Ascending aorta (tissue), 2 donors: ENCODE measurements at places on chromosomes 2 and 18. TPM values are rescaled to one million over a fixed set of nuclear protein-coding genes. Genes with fewer than 3 reads are reported as not detected.

The SOX11 gene
- total RNA-seq = not detected

GRCh38 chr2:98086491-98087446 is at the start of gene VWA3B:
Gene VWA3B (plus strand): TSS chr2:98087167. CDS start chr2:98093093, 5,926 bp downstream.
- H3K4me3 ChIP-seq = peak within 1 kb of the TSS; percentile 54
- H3K36me3 ChIP-seq = no peaks in the 10 kb centered on the region
- no peaks in the 10 kb centered on the region for H3K4me1 ChIP-seq

- H3K27me3 ChIP-seq = no peaks in the 10 kb centered on the region
- no peak overlapping the region for H3K4me3 ChIP-seq
- DNase-seq = no peak
- H3K4me1 ChIP-seq = no peaks in the 10 kb centered on the region
Observed at GRCh38 chr2:15654727-15655073, 63.0 kb downstream of the DDX1 start.

DNA sequence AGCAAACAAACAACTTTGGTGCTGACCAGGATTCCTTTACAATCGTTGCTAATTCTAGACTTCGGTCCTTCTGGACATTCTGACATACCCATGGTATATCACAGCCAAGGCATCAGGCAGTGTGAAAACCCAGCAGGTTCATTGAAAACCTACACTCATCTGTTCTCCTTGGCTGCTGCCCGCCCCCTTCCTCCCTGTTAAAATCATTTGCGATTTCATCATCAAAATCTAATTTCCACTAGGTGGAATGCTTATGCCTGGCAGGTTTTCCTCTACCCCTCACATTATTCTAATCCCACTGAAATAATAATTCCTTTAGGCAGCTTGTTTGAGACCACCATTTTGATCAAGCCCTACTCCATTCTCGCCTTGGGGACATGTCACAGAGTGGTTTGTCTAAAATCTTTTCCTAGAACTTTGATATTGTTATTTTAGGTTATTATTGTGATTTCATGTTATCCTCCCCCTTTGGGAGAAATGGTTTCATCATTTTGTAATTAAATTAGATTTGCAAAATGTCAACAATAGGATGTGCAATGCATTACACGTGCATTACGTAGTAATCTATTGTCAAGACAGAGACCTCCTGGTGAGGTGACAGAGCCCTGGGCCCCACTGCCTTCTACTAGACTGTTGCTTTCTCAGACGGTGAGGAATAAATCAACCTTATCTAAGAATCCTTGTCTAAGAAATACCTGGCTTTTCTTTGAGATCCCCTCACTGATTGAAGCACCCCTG is 31.0 kb upstream of the ASPRV1 start:
- DNase-seq = no peak
- no peaks in the 10 kb centered on the region for H3K4me1 ChIP-seq
- peaks cover 31% of the 10 kb centered on the region for H3K36me3 ChIP-seq
- no peak overlapping the region for H3K4me3 ChIP-seq

DNA sequence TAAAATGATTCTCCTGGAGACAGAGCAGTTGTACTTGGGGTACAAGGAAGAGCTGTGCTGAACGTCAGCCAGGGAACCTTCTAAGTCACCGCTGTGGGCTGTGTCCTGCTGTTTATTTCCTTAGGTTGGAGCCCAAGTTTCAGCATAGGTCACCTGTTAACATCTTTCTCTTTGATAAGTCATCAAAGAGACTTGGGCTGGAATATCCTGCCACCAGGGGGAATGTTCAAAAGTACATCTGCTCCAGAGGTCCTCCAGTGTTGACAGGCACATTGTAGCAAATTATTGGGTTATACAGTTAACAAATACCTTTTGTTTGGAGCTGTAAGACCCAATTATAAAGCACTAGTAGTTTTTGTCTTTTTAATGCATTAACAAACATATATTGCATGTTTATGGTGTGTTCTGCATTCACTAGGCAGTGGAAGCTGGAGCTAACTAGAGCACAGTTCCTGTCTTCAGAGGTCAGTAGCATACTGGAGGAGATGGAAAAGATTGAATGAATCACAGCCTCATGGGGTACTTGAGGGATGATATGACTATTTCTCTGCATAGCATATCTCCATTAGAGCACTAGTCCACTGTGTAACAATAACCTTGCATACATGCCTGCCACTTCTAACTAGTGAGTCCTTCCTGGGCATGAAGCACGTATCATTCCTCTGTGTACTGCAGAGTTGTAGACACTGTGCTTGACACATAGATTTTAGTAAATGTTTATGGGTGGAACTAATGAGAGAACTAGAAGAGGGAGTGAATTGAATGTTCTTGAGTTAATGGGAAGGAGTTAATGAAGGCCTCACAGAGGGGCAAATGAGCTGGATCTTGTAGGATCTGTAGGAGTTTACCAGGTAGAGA is 182.1 kb downstream of the AGAP1 start:
- no peak for DNase-seq
- no peaks in the 10 kb centered on the region for H3K36me3 ChIP-seq
- peaks cover 2% of the 10 kb centered on the region for H3K4me1 ChIP-seq
- H3K4me3 ChIP-seq = no peak overlapping the region
- no peaks in the 10 kb centered on the region for H3K27me3 ChIP-seq

GRCh38 chr2:206521115-206521514 is 77.8 kb downstream of the ADAM23 start:
- H3K27ac ChIP-seq = no peak overlapping the region
- no peaks in the 10 kb centered on the region for H3K4me1 ChIP-seq
- no peak for DNase-seq
- H3K36me3 ChIP-seq = no peaks in the 10 kb centered on the region
- no peaks in the 10 kb centered on the region for H3K27me3 ChIP-seq

The CNRIP1 gene
- 37.7 TPM for total RNA-seq

The CACNB4 gene
- total RNA-seq = 3.7 TPM

The FBLN7 gene
- 0.43 TPM for total RNA-seq
